ENCODE measurements at places on chromosomes 2 and 18.

GRCh38 chr2:134462791-134463698 lies 209.2 kb downstream of the MGAT5 start:
- DNase-seq = no peak

GRCh38 chr2:68214381-68214780 lies 38.0 kb downstream of the PPP3R1 start:
- no peak for DNase-seq

- no peak for DNase-seq
These were observed 43.7 kb downstream of the WIPF1 start for GRCh38 chr2:174553811-174554493.

GRCh38 chr2:180985771-180986395 lies 5.5 kb downstream of the UBE2E3 start:
- DNase-seq = no peak

GRCh38 chr2:43798300-43798699 lies 24.5 kb downstream of the DYNC2LI1 start:
- no peak for DNase-seq

GRCh38 chr18:75041586-75041985 lies 167.4 kb downstream of the PTGR3 start:
- DNase-seq = peak; percentile 72

DNA sequence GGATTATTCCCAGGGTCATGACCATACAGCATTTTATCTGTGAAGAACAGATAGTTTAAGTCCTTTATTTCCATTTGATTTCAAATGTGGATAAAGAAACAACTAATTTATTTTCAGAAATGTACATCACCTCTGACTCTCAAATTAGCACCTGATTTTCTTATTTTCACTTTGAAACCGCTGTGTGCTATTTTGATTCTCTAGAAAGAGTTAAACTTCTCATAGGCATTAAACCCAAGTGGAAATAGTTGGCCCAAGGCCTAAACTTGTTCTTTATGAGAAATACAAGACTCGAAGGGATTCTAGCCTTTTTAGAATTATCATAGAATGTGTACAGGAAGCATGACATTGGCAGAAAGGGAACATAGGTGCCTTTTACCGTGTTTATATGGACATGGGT lies 41.5 kb upstream of the LTBP1 start:
- DNase-seq = no peak

GRCh38 chr2:20052861-20053281 lies 1.4 kb upstream of the LAPTM4A start:
- DNase-seq = peak; percentile 46

DNA sequence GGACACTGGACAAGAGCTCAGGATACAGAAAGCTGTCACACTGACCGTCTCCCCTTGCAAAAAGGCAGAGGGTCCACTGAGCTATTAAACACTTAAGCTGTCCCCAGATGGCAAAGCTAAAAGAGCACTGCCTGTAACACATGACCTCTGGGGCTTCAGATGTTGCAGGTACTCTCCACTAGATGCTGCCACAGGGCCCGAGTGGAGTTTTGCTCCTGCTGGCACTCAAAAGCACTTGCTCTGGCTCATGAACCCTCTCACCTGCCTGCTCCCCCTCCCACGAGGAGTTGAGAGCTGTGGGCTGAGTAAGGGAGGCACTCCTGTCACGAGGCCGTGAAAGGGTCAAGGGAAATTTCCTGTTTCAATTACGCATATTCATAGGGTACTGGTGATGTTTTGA lies 227.9 kb downstream of the PRKCE start:
- DNase-seq = no peak

DNA sequence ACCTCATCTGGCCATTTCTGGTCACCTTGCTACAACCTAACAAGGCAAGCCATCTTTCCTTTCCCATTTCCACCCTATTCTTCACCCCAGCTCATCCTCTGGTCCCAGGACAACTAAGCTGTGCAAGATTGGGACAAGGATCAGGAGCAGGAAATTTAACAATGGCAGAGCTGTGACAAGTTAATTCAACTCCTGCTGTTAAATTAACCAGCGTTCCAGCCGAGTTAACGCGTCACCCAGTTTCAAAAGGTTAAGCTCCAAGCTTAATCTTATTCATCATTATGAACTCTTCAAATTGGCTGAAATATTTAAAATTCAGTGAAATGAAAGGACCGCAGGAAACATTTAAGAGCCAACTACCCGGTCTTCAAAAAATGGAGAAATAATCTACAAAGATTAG lies 231.9 kb downstream of the GRB14 start:
- DNase-seq = no peak

GRCh38 chr18:48022531-48023329 lies 92.3 kb upstream of the SMAD2 start:
- peak; percentile 69 for DNase-seq
